GM19239 (cell line): ENCODE measurements at places on chromosomes 1 and 21.

- no peak for DNase-seq
These were observed 3.5 kb upstream of the TFF1 start for GRCh38 chr21:42369821-42370220.

DNA sequence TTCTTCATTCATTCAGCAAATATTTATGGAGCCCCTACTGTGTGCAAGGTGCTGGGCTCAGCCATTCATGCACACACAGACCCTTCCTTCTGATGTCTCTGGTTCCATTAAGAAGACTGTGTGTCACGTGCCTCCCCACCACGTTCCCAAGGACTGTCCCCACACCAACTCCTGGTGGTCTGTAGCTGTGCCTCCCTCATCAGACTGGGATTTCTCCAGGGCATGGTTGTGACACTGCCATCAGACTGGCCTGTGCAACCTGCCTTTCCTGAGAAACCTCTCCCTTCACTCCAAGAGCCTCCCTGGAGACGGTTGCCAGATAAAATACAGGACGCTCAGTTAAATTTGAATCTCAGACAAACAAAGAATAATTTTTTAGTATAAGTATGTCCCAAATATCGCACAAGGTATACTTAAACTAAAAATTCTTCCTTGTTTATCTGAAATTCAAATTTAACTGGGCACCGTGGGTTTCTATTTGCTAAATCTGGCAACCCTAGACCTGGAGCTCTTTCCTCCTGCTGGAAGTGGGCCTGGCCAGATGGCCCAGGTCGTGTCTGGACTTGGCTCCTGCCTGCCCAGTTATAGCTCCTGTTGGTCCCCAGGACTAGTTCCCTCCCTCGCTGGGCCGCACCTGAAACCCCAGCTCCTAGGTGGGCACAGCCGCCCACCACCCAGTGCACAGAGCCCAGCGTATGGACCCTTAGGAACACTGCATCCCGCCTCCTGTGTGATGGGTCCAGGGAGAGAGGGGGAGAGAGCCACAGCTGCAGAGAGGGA lies 76.9 kb downstream of the RAP1GAP start:
- DNase-seq = no peak

GRCh38 chr1:40385437-40386358 lies 12.2 kb downstream of the SMAP2 start:
- DNase-seq = no peak

GRCh38 chr1:8841395-8841794 lies 24.0 kb upstream of the RERE start:
- DNase-seq = no peak

DNA sequence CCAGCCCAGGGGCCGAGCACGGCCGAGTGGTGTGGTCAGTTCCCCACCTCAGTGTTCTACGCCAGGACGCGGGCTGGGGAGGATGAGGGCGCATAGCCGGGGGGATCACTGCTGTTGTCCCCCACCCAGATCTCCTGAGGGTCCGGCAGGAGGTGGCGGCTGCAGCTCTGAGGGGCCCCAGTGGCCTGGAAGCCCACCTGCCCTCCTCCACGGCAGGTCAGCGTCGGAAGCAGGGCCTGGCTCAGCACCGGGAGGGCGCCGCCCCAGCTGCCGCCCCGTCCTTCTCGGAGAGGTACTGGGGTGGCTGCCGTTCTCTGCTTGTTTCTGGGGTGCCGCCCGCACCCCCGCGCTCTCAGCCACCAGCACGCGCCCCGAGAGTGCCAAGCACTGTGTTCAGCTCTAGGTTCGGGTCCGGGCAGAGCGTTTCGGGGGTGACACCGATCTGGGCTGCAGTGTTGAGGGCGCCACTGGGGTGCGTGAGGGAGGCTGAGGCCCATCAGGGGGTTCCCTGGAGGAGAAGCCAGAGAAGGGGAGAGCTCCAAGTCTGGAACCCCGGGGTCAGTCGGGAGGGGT lies 17.4 kb downstream of the SAMD11 start:
- DNase-seq = no peak
